Stimulated activated CD8-positive, alpha-beta memory T cell treated with anti-CD3 and anti-CD28 coated beads, Interleukin-15, amount 100 ng/mL, for 24 hours (primary cell): ENCODE measurements at places on chromosomes 4 and X.
A peak's percentile ranks its signal among the peaks of the same experiment; 100 is the strongest.

DNA sequence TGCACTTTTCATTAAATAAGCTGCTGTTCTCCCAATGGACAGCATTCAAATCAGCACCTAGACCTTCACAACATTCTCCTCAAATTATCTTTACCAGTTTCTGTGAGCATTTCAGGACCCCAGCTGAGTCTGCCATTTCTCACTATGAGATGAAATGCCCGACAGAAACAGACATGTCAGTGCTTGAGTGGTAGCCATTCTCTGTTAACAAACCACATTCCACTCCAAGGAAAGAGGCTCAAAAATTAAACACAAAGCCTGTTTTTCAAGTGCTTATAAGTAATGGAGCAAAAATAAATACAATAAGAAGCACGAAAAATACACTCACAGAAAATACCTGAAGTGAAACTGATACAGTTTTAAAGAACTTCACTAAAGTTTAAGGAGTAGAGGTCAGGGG lies 320.2 kb upstream of the PRPS2 start:
- DNase-seq, result no peak

- DNase-seq, result no peak
These were observed 35.2 kb downstream of the SLC10A7 start for GRCh38 chr4:146486565-146486964.

- DNase-seq, result no peak
These were observed 226.9 kb downstream of the ARHGAP24 start for GRCh38 chr4:85701861-85702321.

- no peak for DNase-seq
These were observed 281.4 kb downstream of the LDB2 start for GRCh38 chr4:16617011-16617410.

DNA sequence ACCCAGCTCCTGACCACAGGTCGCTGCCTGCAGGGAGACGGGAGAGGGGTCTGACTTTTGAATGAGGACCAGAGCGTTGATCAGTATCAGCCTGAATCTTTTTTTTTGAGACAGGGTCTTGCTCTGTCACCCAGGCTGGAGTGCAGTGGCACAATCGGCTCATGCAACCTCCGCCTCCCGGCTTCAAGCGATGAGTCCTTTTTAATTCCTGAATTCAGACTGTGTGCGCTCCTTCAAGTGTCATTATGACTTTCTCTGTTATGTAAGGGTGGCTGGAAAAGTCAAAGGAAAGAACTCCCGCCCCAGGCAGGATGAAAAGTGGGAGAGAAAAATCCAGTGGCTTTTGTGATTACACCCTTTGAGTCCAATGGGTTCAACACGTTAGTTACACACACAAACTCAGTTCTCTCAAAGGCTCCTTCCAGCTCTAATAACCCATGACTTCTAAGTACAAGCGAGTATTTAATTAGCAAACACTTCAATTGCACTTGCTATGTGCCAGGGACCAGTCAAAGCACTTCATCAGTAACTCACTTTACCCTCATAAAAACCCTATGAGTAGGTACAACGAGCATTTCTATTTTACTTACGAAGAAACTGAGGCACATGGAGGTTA lies 44.4 kb downstream of the PDHA1 start:
- no peak for DNase-seq

DNA sequence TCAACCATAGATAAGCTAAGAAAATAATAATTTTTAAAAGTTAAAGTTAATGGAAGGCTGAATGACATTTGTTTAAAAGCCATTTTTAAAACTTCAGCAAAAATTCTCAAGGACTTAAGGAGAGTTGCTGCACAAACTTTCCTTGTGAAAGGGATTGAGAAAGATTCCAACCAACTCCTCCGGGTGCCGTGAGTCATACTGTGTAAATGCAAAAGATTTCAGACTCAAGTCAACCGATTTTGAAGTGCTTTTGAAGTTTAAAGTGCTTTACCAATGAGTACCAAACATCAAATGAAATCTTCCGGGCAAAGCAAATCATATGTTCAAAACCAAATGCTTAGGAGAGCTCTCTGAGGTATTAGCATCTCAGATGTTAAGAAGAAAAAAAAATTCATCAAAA lies 31.4 kb downstream of the VCX2 start:
- DNase-seq, result no peak

- no peak for DNase-seq
These were observed 854 bp downstream of the RNF113A start for GRCh38 chrX:119870626-119871131.

DNA sequence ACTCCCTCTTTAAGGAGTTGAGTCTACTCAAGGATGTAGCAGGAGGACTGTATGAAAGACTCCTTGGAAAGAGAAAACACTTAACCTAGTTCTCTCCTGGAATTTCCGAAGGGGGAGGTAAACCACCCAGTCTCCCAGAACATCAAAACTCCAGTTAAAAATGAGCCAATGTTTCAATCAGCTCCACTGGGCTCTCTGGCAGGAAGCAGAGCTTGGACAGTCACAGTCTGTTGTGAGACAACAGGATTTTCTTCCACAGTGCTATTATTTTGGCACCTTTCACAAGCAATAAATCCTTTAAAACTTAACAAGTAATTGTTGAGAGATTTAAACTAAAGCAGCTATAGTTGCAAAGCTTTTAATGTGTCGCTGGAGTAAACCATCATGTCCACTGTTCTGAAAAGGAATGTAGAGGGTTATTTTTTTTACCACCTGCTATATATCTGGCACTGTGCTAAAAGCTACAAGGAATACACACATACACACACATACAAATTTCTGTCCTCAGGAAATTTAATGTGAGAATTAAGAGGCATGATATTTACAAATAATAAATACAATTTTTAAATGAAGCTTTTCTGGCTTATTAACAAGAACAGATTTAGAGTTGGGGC lies 229.2 kb upstream of the INTU start:
- DNase-seq, result no peak

- no peak for DNase-seq
These were observed 240.7 kb upstream of the TRAM1L1 start for GRCh38 chr4:117326091-117326490.

- DNase-seq, result no peak
These were observed 102.1 kb downstream of the UCHL1 start for GRCh38 chr4:41358647-41359421.

GRCh38 chr4:111510535-111510934 lies 634.7 kb upstream of the FAM241A start:
- DNase-seq, result no peak

GRCh38 chr4:84954982-84955567 lies 11.4 kb downstream of the WDFY3 start:
- no peak for DNase-seq

DNA sequence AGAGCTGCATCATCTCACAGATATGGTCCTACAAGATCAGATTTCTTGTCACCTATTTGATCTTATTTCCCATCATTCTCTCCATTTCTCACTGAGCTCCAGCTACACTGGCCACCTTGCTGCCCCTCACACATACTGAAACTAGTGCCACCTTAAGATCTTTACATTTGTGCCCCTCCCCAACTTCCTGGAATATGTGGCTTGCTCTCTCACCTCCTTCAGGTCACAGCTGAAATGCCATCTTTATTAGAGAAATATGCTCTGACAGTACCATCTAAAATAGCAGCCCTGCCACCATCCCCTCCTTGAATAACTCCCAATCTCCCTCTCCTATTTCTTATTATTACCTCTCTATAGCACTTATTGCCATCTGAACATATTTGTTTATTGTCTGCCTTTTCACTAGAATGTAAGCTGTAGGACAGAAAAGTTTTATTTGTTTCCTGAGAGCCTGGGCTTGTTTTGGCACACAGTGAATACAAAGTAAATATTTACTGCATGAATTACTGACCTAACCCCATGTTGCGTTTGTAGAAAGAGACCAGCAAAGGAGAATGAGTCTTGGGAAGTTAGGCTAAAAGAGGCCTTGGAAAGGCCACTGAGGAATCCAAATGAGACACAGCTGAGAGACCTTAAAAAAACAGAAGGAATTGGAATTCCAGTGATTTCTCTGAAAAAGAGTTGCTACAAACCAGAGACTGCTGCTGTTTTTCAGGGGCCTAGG lies 22.7 kb downstream of the DYNLT3 start:
- no peak for DNase-seq

- no peak for DNase-seq
These were observed 75.3 kb downstream of the HMGB2 start for GRCh38 chr4:173258866-173259265.

- DNase-seq, result no peak
These were observed 5.6 kb upstream of the CENPC start for GRCh38 chr4:67550857-67551256.

GRCh38 chr4:114277690-114278089 lies 298.2 kb upstream of the ARSJ start:
- DNase-seq, result no peak

GRCh38 chr4:87026800-87027495 lies 92.1 kb downstream of the AFF1 start:
- DNase-seq, result no peak

- no peak for DNase-seq
These were observed 133.8 kb upstream of the PLAC1 start for GRCh38 chrX:134792077-134792476.

- DNase-seq, result no peak
These were observed 26.7 kb upstream of the SLC2A9 start for GRCh38 chr4:10047967-10048366.

DNA sequence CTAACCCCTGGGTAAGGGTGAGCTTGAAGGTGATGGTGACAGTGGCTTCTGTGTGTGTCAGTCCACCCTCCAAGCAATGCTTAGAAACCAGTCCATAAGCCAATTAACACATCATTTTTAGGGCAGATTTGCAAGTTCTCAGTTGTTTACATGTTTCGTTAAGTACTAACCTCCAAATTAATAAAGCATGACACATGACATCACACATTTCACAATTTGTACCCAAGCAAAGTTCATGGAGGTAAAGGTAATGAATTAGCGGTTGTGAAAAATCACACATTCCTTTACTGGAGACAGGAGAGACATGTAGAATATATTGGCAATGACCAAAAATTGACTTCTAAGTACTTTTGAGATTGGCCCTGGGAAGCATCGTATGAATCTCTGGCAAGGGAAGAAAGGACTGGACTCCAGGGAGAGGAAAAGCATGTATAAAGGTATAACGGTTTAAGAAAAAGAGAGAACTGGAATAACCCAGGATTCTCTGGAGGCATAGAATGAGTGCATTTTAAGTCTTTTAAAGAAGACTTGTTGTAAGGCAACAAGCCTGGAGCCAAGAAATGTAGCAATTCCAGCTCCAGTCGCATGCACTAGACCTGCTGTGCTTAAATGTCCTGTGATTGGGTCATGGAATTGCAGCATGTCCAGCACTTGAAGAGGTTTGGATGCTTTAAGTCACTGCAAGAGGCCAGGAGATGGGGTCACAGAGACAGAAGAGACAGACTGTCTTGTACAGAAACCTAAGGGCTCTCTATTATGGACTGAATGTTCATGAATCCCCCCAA lies 34.1 kb downstream of the TRIM2 start:
- DNase-seq, result no peak

GRCh38 chr4:182297659-182298058 lies 54.5 kb downstream of the TENM3 start:
- no peak for DNase-seq

DNA sequence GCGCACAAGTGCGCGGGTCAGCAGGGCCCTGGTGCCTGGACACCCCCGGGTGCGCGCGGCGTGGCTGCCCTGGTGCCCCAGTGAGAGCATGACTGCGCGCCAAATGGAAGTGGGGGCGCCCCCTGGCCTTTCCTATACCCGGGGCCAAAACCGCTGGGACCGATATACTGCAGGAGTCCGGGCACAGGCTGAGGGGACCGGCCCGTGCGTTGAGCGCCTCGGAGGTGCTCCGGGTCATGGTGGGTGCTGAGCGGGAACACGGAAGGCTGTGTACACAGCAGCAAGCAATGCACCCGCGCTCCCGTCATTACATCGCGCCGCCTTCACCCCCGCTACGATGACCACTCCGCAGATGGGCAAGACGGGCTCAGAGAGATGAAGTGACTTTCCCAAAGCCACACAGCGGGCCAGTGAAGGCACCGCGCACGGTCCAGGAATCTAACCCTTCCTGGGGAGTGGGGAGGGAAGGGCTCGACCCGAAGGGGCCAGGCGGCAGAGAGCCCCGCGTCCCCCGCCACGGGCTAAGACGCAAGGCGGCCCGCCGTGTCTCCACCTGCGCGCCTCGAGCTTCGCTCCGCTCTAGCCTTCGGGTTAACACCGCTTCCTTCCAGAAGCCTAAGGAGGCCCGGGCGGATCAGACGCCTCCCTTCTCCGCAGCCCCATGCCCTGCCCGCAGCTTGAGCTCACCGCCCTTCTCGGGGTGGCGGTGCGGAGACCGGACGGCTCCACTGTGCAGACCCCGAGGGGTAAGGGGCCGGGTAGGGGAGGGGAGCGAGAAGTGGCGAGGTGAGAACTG lies 11.3 kb downstream of the HMX1 start:
- no peak for DNase-seq

GRCh38 chrX:116284400-116284799 lies 113.9 kb downstream of the AGTR2 start:
- DNase-seq, result no peak

GRCh38 chr4:6920171-6920570 lies 10.5 kb downstream of the TBC1D14 start:
- no peak for DNase-seq

GRCh38 chr4:99028187-99028586 lies 32.7 kb downstream of the METAP1 start:
- DNase-seq, result no peak

DNA sequence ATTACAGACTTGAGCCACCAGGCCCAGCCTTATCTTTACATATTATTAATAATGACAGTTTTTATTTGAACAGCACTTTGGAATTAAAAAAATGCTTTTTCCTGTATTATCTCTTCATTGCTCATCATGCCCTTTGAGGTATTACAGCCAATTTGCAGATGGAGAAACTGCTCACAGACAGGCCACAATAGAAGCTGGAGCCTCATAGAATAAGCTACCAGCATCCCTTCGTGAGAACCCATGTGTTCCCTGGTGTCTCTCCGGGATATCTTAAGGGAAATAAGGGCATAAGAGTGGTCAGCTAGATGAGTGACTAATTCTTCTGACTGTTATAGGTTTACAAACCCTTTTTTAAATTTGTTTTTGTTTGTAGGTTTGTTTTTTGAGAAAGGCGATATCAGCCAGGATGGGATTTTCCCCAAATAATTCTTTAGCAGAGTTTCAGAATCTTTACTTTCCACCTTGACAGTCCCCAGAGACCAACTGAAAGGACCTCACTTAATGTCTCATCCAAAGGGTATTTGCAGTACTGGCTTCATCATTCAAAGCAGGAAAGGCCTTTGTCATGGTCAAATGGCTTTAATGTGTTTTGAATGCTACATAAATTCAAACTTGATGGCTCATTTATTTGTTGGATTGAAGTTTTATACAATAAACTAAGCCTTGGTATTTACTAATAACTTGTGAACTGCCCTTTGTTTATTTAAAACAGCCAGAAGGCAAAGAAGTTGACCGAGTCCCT lies 48.0 kb upstream of the SOD3 start:
- no peak for DNase-seq

- DNase-seq, result peak; percentile 17
These were observed 53.8 kb downstream of the ZFYVE28 start for GRCh38 chr4:2364654-2365053.

DNA sequence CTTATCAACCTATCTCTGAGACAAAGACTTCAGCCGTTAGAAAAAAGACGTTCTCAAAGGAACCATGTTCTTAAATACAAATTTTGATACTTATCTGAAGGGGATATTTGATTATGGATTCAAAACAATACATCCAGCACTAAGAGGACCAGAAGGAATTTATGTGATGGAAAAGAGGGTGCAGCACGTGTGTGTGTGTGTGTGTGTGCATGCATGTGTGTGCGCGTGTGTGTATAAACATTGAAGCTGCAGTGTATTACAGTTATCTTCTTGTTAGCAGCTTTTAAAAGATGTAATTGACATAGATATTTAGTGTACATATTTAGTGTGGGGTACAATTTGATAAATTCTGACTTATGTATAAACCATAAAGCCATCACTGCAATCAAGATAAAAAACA lies 44.9 kb downstream of the ANK2 start:
- DNase-seq, result no peak

- no peak for DNase-seq
These were observed 744.5 kb upstream of the FAM241A start for GRCh38 chr4:111400741-111401140.
